ENCODE measurements at places on chromosomes 12 and 14.

GRCh38 chr12:114319422-114319821 lies 86.5 kb downstream of the TBX5 start:
- no peak for DNase-seq

DNA sequence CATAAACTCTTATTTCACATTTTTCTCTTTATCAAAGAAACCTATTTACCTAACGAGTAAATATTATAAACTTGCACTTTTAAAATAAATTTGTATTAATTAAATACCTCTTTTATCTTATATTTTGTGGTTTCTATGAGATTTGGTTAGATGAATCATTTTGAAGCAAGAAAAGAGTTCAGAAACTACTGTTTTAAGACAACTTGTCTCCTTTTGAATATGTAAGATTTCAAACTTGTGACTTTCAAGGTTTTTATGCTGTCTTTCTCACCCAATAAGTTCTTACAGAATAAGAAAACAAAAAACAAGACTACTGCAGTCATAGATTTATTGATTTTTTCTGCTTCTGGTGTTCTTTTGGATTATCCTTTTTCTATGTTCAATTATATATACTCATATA lies 339.0 kb downstream of the SNAPC1 start:
- no peak for DNase-seq

GRCh38 chr14:51293149-51293911 lies 53.3 kb downstream of the TMX1 start:
- no peak for DNase-seq

DNA sequence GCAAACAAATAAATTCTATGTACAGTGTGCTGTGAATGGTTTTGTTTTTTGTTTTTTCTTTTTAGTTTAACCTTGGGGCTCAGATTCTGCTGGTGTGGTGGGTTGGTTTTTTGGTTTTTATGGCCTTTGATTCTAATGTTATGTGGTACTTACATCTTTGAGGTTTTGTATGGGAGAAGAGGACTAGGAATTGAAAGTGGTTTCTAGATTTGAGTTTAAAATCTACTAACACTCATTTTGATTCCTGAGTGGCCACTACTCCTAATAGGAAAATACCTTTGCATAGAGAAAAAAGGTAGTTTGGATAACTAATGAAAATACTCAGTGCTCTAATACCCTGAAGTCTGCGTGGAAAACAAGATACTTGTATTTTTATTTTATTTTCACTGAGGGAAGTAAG lies 137.7 kb downstream of the MON2 start:
- DNase-seq, result no peak

DNA sequence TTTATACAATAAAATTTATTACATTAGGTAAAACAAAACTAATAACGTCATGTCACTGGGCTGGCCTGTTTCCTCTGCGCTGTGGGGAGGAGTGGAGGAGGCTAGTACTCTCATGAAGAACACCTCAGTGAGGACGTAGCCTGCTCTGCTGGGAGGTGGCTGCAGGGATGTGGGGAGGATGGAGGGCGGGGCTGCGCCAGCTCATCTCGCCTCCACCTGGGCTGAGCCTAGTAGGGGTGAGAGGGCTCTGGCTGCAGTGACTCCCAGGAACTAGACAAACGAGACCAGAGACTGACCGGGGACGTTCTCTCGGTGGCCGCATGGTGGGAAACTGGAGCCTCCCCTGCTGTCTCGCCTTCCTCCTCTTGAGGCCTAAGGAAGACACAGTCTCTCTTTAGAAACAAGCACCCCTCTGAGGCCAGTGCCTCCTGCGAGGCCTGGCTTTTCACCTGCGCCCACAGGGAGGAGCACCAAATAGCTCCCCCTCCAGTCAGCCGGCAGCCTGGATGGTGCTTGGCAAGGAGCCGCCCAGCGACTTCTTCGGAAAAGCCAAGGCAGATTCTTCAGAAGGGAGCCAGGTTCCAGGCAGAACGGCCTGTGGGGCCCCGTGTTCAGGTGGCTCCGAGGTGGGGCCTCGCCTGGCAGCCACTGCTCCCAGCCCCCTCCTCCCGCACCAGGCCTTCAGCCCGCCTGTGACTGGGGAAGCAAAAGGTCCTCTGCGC lies 62.4 kb downstream of the PLEKHG3 start:
- DNase-seq, result no peak

GRCh38 chr14:54483073-54483745 lies 5.6 kb downstream of the GMFB start:
- DNase-seq, result no peak

DNA sequence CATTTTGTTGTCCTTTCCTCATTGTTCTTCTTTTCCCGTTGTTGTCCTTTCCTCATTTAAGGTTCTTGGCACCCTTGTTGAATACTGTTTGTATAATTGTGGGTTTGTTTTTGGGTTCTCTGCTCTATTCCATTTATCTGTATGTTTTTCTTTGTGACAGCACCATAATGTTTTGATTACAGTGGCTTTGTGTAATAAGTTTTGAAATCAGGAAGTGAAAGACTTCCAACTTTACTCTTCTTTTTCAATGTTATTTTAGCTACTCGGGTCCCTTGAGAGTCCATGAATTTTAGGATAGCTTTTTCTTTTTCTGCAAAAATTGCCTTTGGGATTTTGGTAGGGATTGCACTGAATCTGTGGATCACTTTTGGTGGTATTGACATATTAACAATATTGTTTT lies 28.1 kb downstream of the ETNK1 start:
- no peak for DNase-seq

DNA sequence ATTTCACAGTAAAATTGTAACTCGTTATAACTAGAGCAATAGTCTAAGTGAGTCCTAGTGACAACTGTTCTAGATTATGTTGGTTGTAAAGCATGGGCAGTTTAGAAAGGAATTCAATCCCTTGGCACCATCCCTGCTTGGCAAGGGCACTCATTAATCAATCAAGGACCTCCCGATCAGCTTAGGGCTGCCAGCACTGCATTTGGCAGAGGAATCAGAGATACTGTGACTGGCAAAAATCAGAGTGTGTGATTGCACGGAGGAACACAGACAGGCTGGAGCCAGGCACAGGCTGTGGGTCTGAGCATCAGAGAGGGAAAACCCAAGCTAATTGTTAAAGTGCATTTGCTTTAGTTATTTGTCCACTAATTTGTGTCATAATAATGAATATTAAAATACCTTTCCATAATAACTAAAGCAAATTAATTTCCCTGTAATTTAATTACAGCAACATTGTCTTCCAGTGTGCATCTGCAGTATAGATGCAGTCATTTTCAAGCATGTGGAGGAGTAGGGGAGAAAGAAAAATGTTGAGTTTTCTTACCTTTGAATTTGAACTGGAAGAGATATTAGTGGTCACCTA lies 3.2 kb upstream of the EGLN3 start:
- DNase-seq, result no peak

DNA sequence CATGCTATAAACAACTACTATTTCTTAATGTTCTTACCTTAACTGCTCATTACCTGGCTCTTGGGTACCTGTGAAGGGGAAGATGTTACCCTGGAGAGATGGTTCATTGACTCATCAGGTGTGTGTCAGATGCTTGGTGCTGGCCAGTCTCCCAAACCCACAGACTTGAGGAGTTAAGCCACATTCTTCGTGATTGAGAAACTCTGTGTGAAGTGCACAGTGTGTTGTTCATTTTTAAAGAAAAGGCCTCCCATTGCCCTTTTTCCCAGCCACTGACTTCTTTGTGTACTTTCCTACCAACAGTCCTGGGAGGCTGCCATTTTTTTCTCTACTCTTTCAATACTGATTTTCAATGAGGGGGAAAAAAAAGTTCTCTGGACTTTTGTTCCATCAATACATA lies 3.2 kb downstream of the MGST1 start:
- DNase-seq, result no peak

DNA sequence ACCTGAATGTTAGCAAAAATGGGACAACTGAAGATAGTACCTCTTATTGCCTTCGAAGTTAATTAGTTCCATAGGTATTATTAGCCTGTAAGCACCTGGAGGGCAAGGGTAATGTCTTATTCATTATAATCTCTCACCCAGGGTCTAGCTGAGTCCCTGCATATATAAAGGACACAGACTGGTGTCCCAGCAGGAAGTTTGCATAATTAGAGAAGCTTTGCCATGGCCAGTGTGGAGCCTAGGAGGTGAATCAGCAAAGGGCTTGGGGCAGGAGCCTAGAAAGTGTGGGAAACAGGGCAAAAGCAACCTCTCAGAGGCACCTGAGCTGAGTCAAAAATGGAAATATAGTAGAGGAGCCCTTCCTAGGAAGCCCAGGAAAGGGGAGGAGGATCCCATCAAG lies 120.4 kb downstream of the NEDD1 start:
- DNase-seq, result no peak

GRCh38 chr12:112233242-112233641 lies 107.9 kb downstream of the TRAFD1 start:
- DNase-seq, result no peak

GRCh38 chr12:76303989-76304460 lies 44.2 kb downstream of the BBS10 start:
- no peak for DNase-seq

GRCh38 chr12:6539707-6540134 lies 5.4 kb downstream of the GAPDH start:
- no peak for DNase-seq

- DNase-seq, result peak; percentile 21
Measured at GRCh38 chr12:106246891-106247673, 738 bp downstream of the CKAP4 start.

- no peak for DNase-seq
Measured at GRCh38 chr14:90853116-90853515, 36.9 kb upstream of the TTC7B start.

- no peak for DNase-seq
Measured at GRCh38 chr12:125064492-125064891, 743 bp upstream of the AACS start.

- no peak for DNase-seq
Measured at GRCh38 chr12:100721169-100721568, 73.4 kb upstream of the ANO4 start.

- DNase-seq, result no peak
Measured at GRCh38 chr12:90067791-90068190, 359.2 kb upstream of the ATP2B1 start.

- DNase-seq, result no peak
Measured at GRCh38 chr14:25007832-25008231, 42.1 kb downstream of the STXBP6 start.

GRCh38 chr14:93262446-93262845 lies 55.4 kb downstream of the UBR7 start:
- DNase-seq, result no peak

DNA sequence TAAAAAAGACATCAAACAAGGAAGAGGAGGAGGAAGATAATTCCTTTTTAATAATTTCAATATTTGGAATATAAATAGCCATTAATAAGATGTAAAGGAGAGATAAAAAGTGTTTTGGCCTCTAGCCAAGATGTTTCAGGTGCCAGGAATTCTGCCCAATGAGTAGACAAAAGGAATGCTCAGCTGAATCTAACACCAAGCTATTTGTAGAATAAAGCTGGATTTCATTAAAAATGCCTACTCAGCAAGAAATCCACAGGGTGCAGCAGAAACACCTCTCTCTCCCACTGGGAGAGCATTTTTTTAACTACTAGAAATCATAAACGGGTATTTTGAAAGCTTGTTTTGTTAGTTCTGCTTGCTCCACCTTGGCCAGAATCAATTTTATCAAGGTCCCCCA lies 4.1 kb upstream of the STAB2 start:
- no peak for DNase-seq

DNA sequence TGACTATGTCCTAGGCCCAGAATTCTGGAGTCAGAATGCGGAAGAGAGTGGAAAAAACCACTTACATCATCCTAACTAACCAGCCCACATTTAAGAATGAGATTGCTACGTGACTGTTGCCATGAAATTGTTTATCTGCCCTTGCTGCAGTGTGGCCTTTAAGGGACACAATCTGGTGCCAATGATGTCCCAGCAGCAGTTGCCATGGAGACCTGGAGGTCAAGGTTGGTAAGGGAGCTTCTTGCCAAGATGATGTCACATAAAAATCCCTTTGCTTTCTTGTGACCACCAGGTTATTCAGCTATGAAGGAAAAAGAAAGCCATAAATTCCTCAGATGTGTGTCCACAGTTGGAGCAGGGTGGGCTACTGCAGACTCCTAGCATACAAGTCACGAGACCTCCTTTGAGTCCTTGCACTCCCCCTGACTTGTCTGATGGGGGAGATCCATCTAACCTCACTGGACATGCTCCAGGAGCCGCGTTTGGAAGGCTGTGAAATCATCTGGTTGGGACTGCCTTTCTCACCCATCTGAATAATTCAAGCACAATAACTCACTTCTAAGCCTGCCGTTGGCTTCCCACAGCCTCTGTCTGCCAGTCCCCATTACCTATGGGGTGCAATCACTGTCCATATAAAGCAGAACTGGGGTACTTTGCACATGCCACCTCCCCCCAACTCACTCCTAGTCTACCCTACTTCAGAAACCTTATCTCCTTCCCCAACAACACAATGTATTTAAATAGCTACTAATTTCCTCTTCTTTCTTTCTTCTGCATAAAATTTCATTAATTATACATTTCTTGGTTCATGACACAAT lies 165.6 kb downstream of the ZFP36L1 start:
- DNase-seq, result no peak

GRCh38 chr12:42958291-42958674 lies 368.7 kb upstream of the PRICKLE1 start:
- DNase-seq, result no peak
